Mesothelial cell of epicardium (in vitro differentiated cells): ENCODE measurements at places on chromosomes 3 and 15.

DNA sequence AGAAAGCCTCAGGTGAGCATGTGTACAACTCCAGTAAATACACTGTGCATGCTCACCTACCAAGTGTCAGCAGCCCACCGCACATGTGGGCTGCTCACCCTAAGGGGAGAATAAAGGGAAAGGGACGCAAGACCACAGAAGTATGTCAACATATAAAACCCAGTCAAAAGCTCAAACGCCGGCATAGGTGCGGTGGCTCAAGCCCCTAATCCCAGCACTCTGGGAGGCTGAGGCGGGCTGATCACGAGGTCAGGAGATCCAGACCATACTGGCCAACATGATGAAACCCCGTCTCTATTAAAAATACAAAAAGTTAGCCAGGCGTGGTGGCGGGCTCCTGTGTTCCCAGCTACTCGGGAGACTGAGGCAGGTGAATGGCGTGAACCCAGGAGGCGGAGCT lies 732.1 kb downstream of the ZPLD1 start:
- no peak for DNase-seq

DNA sequence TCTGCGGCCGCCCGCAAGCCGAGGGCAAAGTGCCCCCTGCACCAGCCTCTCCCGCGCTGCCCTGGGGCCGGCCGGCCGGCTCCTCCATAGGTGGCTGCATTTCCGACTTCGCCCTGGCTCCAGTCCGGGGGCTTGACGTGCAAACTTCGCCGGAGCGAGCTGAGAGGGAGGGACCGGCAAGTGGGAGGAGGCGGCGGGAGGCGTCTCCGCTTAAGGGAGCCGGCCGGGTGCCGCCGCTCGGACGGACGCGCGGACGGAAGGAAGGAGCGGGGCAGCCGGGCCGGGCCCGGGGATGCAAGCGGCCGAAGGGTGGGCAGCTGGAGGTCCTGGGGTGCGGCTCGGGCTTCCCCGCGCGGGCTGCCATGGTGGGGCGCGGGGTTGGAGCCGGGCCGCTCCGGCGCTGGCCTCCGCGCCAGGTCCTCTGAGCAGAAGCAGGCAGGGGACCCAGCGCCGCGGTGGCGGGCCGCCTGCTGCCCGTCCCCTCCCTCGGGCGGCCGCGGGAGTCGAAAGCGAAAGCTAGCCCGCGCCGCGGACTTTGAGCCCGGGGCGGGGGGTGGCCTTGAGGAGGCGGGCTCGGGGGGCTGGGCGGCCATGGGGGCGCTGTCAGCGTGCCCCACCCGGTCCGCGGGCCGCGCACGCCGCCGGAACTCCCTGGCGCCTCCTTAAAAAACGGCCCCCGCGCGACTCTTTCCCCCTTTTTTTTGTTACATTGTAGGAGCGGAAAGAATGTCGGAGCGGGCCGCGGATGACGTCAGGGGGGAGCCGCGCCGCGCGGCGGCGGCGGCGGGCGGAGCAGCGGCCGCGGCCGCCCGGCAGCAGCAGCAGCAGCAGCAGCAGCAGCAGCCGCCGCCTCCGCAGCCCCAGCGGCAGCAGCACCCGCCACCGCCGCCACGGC lies at the start of gene SCAANT1:
TSS of gene SCAANT1 (minus strand) at position 511 of the 895 bp plus-strand sequence.
- peak; percentile 84 for DNase-seq

GRCh38 chr15:76939715-76940114 lies 8.2 kb downstream of the RCN2 start:
- no peak for DNase-seq

- DNase-seq, result no peak
Measured at GRCh38 chr3:181691901-181692300, 19.8 kb upstream of the SOX2 start.

GRCh38 chr3:119620899-119621298 lies 23.2 kb downstream of the PLA1A start:
- no peak for DNase-seq

- no peak for DNase-seq
Measured at GRCh38 chr3:49536875-49537533, 17.3 kb upstream of the BSN start.

DNA sequence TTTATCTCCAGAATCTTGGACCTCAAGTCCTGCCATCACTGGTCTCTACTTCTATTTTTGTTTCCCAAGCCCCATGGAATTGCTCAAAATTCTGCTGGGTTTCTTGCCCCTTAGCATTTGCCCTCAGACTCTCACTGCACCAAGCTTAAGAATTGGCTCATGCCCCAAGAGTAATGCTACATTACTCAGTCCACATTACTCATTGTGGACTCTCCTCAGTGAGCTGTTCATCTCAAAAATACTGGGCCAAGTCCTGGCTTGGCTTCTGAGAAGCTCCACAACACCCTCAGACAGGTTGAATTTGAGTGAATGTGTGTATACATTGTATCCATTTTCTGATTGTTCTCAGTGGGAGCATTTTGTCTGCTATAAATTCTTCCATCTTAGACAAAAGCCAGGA lies 364.4 kb upstream of the ARHGEF26 start:
- no peak for DNase-seq

DNA sequence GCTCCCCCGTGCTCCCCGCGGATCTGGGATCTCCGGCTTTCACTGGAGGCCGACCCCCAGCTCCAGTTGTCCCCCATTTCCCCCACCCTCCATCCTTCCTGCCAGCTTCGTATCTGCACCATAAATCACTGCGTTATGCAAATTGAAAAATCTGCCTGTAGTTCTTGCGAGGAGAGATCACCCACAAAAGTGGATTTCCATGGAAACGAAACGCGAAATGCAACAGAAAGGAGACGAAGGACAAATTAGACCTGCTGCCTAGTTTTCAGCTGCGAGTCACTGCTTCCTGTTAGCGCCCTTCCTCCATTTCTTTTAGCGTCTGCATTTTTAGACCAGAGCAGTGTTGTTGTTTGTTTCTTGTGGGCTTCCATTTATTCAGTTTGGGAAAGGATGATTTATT lies 127.1 kb upstream of the ATP10A start:
- DNase-seq, result no peak

- DNase-seq, result no peak
Measured at GRCh38 chr3:129199366-129199765, 15.7 kb upstream of the CNBP start.

GRCh38 chr3:124351430-124352148 lies 359.7 kb upstream of the ROPN1 start:
- no peak for DNase-seq

DNA sequence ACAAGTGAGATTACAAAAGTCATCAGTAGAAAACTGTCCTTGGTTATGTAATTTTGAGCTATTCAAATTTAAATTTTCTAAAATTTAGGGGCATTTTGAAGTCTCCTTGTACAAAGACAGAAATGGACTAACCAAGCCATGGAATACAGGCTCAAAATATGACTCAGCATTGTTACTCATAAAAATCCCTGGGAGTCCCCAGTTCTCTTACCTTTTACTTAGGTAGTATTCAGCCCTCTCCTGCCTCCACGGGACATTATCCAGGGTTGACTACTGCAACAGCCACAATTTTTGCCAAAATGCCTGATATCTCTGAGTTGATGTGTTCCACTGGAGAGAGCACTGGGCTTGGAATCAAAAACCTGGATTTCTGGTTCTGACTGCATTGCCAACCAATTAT lies 25.0 kb downstream of the CLDN18 start:
- no peak for DNase-seq

- no peak for DNase-seq
Measured at GRCh38 chr3:177673112-177673914, 476.0 kb upstream of the TBL1XR1 start.

DNA sequence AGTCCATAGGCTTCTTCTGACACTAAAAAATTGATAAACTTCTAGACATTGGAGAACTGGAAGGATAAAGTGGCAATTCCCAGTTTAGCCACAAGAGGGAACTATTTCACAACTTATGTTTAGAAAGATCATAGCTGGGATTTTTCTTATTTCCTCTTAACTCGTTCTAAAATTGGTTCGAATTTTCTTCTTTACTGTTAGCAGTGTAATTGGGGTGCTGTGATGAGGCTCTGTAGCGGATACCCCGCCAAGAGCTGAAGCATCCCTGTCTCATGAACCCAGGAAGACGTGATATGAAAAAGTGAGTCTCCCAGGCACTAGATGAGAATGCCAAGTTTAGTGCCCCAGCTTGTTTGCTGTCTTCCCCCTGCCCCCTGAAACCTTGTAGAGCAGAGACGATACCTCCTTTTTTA lies 85.1 kb downstream of the PDCD6IP start:
- DNase-seq, result no peak

- DNase-seq, result no peak
Measured at GRCh38 chr3:23489300-23490158, 286.4 kb downstream of the UBE2E2 start.

DNA sequence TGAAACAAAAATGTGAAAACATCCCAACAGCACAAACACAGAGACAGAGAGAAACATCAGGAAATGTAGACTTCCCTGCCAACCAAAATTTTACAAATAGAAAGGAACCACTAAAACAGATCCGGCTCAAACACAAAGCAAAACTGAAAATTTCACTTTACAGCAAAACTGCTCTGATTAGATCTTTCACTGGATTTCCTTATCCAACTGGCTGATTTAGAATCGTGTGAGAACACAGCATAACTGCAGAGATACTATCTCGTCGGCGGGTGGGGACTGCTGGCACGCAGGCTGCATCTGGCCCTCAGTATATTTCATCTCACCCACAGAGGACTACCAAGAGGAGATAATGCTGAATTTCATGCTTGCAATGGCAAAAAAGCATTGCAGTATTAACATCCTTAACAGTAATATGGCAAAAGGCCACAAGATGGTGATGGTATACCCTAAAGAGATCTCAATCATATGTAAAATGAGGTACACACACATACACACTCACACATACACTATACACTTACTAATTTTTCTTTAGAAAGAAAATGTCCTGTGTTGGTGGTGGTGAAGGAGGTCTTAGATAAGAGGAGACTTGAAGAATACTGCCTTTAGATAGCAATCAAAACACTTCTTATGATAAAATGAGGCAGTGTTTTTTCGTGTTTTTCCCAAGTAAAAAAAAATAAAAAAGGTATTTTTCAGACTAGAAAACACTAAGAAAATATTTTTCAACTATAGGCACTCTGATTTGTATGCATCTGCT lies 10.6 kb upstream of the LEO1 start:
- no peak for DNase-seq

DNA sequence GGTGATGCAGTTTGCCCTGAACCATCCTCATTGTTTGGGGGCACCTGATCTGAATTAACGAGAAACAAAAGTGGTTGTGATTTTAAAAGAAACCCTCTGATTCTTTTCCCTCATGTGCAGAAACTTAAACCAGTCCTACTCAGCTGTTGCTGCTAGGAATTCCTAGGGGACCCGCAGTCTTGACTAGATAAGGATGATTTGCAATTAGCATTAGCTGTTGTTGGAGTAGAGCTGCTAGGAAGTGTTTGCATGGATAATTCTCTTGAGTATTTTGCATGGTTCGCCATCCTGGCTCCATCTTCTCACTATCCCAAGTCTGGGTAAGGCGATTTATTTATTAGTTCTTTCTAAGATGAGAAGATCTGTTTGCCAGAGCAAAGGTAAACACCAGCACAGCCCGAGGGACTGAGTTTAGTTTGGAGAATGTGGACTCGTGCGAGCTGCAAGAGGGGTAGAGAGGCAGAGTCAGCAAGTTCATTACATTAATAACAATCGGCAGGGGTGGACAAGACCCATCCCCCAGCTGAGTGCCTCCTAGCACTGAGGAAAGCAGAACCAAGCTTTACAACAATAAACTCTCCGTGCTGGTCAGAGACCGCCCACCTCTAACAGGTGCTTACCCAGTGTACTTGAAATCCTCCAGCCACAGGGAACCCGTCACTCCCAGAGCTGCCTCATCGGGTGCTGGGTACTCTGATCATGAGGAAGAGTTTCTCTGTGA lies 4.1 kb downstream of the FGD5 start:
- no peak for DNase-seq

DNA sequence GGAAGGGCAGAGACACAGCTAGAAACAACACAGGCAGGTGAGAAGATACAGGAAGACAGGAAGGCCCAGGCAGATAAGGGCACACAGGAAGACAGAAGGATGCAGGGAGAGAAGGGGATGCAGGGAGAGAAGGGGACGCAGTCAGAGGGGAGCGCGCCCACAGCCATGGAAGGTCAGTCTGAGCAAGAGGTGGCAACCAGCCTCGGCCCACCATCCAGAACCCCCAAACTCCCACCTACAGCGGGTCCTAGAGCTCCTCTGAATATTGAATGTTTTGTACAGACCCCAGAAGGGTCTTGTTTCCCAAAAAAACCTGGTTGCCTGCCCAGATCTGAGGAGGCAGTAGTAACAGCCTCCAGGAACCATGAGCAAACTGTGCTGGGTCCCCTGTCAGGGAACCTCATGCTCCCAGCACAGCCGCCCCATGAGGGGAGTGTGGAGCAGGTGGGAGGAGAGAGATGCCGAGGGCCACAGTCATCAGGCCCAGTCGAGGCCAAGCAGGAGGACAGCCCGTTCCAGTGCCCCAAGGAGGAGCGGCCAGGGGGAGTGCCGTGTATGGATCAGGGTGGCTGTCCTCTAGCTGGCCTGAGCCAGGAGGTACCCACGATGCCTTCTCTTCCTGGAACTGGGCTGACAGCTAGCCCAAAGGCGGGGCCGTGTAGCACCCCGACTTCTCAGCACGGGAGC lies 27.6 kb upstream of the SLC28A1 start:
- DNase-seq, result no peak

DNA sequence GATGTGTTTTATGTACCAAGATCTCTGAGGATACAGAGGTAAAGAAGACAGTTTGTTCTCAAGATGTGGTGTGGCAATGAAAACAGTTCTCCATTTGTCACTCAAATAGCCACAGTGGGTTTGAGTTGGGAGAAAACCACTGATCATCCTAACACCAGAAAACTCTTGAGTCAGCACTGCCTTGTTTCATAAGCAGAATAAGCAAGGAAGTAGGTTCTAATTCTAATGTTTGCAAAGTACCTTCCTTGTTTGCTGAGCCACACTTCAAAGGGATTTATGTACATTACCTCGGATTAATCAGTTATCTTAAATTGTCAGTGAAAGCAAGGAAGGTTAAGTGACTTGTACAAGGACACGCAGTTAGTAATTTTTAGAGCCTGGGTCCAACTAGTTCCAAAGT lies 107.8 kb upstream of the BOC start:
- no peak for DNase-seq

- DNase-seq, result no peak
Measured at GRCh38 chr15:26171266-26171665, 308.1 kb upstream of the ATP10A start.

GRCh38 chr3:7760718-7761117 lies 740.9 kb upstream of the LMCD1 start:
- no peak for DNase-seq

GRCh38 chr3:54356261-54357045 lies 234.1 kb downstream of the CACNA2D3 start:
- no peak for DNase-seq

DNA sequence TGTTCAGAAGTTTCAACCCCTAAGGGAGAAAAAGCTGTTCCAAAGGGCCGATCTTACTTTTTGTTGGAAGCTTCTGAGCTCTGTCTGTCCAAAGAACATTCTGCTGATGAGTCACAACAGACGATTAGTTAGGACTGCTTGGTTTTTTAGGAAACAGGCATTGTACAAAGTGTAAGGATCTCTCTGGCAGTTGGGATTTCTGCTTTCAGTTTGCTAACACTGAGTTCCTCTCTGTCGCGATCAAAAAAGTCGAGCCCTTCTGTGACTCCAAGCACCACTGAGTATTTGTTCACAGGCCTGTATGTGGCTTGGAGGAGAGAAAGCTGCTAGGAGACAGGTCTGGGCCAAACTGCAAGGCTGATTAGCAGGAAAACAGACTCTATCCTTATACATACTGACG lies 91.8 kb upstream of the PFN2 start:
- DNase-seq, result no peak

- DNase-seq, result no peak
Measured at GRCh38 chr3:180467177-180467576, 134.8 kb upstream of the TTC14 start.
